Stimulated activated CD8-positive, alpha-beta memory T cell treated with anti-CD3 and anti-CD28 coated beads, Interleukin-15, amount 100 ng/mL, for 24 hours (primary cell): ENCODE measurements at places on chromosomes 4 and X.

DNA sequence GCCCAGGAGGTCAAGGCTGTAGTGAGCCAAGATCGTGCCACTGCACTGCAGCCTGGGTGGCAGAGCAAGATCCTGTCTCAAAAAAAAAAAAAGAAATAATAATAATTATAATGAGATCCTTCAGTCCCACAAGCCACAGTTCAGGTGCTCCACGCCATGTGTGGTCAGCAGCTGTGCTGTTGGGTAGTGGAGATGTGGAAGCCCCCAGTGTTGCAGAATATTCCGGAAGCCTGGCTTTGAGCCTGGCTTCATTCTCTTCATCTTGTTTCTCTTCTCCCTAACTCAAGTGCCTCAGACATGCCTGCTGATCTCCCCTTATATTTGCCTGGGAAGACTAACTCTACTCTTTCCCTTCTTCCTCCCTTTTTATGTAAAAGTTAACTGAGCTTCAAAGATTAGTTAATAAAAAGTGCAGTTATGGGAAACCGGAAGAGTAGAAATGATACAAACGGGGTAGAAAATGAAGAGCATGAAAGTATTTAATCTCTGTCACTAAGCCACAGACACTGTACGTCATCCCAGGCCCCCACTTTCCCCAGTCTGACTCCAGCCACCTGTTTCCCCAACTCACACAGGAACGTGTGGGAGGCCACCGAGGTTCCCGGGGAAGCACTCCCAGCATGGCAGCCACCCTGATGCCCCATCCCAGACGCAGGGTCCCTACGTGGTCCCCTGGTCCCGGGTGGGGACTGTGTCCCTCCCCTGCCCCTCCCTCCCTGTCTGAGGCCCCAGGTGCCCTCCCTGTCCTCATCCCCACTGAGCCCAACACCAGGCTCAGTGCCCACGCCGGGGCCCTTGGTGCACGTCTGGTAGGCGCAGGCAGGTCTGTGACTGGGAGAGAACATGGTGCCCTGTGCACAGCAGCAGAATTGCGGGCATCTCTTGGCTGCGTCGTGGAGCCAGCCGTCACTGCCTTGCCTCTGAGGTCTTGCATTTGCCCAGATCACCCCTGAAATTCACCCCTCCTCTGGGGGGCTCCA, 24.0 kb downstream of the PCGF3 start:
- DNase-seq, result no peak

DNA sequence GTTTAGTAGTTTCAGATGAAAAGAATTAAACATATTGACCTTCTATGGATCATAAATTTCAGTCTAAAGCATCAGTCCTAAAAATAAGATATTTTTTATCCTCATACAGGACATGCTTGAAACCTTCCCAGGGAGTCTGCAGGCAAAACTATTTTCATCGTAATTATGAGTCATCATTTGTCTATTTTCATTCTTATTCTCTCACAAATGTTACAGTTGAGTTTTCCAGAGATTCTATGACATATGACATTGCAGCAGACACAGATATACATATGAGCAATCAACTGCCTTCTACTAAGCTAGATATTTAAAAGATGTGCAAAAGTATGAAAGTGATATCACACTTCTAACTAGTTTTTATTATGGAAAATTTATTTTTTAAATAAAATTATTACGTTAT, 398.0 kb downstream of the MAGEB5 start:
- no peak for DNase-seq

DNA sequence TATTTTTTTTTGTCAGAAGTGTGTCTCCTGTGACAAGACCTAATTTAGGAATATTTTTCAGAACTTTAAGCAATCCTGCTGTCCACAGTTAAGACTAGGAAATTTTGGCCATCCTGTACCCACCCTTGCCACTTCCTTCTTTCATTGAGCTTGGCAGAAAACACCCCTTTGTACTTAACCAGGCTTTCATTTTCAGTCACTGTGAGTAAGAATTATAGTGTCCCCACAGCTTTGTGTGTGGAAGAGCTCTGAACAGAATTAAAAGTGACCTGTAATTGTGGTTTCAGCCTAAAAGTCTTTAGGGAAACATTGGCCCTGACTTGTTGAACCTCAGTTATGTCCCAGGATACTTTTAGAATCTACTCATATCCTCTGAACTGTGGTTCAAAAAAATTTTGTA, 153.7 kb upstream of the BMP3 start:
- DNase-seq, result no peak

- DNase-seq, result no peak
Observed at GRCh38 chr4:40143926-40144508, 52.8 kb upstream of the RHOH start.

GRCh38 chr4:28690890-28691289, 1830.2 kb downstream of the STIM2 start:
- no peak for DNase-seq

DNA sequence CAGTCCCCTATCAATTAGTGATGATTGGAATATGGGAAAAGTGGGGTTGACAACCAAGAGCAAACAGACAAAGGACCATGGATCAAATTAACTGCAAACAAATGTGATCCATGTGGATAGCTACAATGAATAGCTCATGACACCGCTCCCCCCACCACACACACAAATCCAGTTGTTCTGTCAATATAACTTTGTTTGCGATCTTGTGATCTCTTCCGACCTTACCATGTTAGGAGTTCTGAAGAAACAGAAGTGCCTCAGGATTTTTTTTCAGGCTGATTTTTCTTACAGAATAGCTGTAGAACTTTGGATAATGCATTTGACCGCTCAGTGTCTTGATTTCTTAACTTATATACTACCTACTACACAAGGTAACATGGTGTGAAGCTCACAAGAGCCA, 116.6 kb downstream of the SH2D1A start:
- DNase-seq, result no peak

GRCh38 chrX:15737190-15737958, 696 bp upstream of the CA5B start:
- no peak for DNase-seq

DNA sequence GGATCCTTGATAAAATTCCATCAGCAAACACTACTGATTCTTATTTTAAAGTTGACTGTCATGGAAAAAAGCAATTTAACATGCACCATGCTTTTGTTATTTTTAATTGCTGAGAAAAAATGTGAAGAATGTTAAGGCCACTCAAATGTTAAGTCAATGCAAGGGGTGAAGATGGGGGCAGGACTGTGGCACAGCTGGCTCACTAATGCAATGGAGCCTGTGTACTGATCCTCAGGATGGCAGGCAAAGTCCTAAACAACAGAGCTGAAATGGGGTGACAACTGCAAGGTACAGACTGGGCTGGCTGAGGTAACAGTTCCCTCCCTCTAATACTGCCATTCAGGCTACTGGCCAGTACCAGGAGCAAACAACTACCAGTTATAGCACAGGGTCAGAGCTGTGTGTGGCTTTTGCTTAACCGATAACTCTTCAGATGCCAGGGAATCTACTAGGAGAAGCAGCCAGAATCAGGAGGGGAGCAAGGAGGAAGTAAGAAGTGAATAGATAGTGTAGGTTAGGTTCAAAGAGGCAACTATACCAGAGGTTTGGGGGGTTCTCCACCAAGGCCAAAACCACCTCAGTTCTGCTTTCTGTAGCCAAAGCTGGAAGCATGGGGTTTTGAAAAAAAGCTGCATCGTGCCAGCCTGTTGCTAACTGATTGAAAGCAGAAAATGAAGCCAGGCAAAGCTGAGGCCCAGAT, 372.6 kb downstream of the OPHN1 start:
- no peak for DNase-seq

DNA sequence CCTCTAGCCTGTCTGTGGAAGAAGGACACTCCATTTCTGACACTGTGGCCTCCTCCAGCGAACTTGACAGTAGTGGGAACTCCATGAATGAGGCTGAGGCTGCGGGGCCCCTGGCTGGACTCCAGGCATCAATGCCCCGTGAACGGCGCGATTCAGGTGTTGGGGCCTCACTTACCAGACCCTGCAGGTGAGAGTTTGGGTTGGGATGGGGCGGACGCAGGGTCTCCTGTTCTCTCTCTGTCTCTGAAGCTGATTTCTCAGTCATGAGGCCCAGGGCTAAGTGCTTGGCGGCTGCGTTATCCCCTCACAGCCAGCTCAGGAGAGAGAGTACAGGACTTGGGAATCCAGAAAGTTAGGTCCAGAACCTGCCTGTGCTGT, 71.0 kb downstream of the STARD8 start:
- no peak for DNase-seq

- no peak for DNase-seq
Observed at GRCh38 chr4:21989351-21989750, 40.8 kb upstream of the KCNIP4 start.

DNA sequence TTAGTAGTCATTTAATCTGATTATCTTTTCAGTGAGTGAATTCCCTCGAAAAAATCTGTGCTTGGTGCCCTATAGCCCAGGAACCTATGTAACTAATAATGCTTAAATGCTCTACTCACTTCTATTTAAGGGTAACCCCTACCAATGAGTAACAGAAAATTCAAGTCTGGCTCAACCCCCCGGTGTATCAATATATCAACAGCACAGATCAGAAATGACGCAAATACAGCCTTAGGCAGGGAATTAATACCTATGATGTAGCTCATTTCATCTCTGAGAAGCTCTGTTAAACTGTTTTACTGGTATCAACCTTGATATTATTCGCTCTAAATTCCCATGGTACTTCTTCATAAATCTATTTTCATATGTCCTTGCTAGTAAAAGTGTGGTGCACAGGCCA, 28.6 kb downstream of the PDGFC start:
- DNase-seq, result no peak

DNA sequence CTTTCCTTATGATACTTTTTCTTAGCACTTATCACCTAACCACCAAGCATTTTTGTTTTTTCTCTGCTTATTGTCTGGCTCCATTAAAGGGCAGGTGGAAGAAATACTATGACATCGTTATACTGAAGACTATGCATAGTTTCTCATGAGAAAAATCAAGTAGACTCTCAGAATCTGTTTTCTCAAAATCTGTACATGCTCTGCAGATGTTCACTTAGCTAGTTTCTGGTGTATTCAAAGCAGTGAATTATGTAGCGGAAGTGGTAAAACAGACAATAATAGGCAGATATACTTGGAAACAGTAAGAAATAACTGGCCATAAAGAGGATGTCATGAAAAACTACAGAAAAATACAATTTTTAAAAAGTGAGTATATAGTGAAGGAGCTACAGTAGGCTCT, 146.0 kb downstream of the STIM2 start:
- no peak for DNase-seq

DNA sequence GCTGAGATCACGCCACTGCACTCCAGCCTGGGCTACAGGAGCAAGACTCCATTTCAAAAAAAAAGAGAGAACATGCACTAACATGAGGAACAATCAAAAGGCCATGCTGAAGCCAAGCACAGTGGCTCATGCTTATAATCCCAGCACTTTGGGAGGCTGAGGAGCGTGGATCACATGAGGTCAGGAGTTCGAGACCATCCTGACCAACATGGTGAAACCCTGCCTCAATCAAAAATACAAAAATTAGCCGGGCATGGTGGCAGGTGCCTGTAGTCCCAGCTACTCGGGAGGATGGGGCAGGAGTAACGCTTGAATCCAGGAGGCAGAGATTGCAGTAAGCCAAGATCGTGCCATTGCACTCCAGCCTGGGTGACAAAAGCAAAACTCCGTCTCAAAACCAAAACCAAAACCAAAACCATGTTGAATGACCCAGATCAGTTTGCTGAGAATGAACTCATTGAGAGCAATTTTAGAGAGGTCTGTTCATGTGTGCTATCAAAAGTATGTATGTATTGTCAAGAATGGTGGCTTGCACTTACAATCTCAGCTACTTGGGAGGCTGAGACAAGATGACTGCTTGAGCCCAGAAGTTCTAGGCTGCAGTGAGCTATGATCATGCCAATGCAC, 44.8 kb downstream of the PDS5A start:
- DNase-seq, result no peak

DNA sequence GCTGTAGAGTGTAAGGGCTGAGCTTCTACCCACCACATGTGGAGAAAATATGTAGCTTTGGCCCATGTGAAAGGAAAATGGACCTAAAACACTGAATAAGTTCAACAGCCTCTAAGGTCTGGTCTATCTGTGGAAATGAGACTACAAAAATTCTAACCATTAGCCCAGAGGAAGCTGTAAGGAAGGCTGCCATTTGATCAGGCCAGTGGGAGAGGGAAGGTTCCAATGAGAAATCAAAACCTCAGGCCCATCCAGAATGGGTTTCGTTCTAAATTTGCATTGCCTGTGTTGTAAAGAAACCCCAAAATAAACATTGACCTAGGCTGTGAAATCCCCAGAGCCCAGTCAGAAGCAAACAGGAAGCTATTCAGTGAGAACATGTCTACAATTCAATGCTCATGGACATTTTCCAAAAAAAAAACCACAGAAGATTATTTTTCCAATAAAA, 320.4 kb upstream of the SLC7A11 start:
- no peak for DNase-seq

DNA sequence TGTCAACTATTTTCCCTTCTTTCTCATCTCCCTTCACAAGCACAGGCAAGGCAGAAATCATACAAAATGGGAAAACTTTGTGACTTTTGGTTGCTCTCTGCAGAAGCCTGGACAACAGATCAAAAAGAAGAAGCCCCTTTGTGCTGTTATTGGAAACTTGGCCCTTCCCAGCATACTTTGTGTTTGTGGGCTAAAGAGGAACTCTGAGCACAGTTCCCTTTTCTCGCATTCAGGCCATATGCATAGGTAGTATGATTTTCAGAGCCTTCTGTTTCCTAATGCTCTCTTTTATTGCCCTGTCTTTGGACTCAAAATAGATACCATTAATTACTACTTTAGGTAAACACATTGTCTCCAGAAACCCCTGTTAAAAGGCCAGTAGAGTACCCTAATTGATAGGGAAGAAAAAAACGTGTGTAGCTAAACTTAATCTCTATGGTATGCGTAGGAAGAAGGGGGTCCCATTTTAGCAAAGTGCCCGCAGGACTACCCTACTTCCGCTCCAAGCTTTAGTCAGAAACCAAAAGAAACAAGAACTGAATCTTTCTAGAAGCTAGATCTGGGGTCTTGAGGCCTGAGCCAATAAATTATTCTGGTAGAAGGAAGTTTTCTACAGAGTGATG, 26.6 kb downstream of the VSIG4 start:
- DNase-seq, result no peak

- no peak for DNase-seq
Observed at GRCh38 chr4:38610521-38610920, 53.5 kb upstream of the KLF3 start.

DNA sequence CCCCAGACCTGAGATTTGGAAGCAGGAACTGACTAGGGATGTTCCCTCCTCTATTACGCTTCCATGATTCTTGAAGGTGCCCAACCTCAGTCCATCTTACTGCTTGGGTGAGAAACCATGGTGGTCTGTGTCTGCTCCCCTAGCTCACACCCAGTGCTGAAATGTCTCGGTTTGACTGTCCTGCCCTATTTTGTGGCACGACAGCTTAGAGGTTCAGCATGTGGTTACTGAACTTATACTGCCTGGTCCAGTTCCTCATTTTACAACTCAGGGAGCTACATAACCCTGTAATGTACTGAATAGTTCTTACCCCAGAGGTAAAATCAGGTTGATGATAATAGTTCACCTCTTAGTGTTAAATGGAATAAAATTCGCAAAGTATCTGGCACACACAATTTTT, 203.1 kb downstream of the RBM46 start:
- no peak for DNase-seq

DNA sequence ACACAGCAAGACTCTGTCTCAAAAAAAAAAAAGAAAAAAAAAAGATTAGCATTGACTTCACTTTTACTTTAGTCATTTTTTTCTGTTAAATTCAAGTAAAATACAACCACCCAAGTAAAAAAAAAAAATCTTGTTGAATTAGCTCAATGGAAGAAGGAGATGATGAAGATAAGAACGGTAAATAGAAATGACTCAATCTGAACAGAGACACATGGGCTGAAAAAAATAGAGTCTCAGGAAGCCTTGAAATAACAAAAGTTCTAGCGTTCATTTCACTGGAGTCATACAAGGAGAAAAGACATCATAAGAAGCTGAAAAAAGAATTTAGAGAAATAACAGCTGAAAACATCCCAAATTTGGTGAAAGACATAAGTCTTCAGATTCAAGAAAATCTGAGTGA, 75.5 kb downstream of the CASP3 start:
- DNase-seq, result no peak
